NCI-H187 (cell line): ENCODE measurements at places on chromosomes 16 and 17.

DNA sequence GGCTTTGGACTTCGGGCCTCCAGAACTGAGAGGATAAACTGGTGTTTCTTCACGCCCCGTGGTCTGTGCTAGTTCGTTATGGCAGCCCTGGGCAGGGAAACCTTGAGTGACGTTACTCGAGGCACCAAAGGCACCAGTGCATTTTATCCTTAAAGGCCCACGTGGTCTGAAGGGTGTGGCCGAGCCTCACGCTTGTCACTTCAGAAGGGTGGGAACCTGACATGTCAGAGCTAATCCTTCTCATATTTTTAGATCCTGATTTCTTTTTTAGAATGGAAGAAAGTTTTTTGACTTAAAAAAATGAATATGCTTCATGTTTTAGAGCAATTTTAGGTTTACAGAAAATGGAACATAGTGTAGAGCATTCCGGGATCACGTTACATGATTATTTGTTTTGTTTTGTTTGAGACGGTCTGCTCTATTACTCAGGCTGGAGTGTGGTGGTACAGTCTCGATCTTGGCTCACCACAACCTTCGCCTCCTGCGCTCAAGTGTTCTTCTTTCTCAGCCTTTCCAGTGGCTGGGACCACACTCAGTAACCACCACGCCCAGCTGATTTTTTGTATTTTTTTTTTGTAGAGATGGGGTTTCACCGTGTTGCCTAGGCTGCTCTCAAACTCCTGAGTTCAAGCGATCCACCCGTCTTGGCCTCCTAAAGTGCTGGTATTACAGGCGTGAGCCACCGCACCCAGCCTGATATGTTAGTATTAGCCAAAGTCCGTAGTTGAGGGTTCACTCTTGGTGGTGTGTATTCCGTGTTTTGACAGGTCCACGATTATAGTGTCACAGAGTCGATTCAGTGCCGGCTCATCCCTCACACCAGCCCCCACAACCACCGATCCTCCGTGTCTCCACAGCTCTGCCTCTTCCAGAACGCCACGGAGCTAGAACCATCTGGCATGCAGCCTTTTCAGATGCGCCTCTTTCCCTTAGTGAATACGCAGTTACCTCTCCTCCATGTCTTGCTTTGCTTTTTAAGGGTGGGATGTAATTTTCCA lies 47.9 kb downstream of the RAB11FIP3 start:
- peak; percentile 28 for DNase-seq

GRCh38 chr16:86668136-86668910 lies 90.0 kb downstream of the FOXL1 start:
- DNase-seq: no peak

GRCh38 chr16:17018585-17018939 lies 452.2 kb downstream of the XYLT1 start:
- no peak for DNase-seq

DNA sequence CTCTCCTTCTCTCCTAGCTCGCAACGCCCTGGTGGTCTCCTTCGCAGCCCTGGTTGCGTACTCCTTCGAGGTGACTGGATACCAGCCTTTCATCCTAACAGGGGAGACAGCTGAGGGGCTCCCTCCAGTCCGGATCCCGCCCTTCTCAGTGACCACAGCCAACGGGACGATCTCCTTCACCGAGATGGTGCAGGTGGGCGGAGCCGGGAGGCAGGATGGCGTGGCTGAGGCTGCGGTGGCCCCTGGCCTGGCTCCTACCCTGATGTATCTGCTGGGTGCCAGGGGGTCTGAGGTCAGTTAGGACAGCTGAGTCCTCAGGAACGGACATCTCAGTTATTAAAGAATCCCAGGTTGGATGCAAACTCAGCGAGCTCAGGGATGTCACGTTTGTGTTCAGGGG lies 16.7 kb downstream of the SLC26A11 start:
- DNase-seq: no peak

- no peak for DNase-seq
These were observed 12.7 kb downstream of the CNEP1R1 start for GRCh38 chr16:50037662-50038220.

DNA sequence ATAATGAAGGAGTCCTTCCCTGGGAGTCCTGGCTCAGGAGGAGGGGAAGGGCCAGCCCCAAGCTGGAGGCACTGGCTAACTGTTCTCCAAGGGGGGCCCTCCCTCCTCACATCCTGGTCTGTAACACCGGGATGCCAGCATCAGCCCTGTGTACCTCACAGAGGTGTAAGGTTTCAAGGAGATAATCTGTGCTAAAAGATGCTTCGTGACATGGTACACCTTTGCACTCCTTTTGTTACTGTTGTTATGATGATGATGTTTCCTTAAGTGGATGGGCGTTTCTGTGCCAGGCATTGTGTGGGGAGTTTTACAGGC lies 236.7 kb upstream of the TNRC6C start:
- peak; percentile 17 for DNase-seq

GRCh38 chr16:81738783-81739496 lies 40.2 kb upstream of the PLCG2 start:
- DNase-seq: no peak

- peak; percentile 38 for DNase-seq
These were observed 1.2 kb upstream of the TLCD3B start for GRCh38 chr16:30032083-30032819.

- DNase-seq: no peak
These were observed 276.6 kb upstream of the TNRC6C start for GRCh38 chr17:77681861-77682260.

- no peak for DNase-seq
These were observed 34.7 kb upstream of the ABCA6 start for GRCh38 chr17:69176457-69176795.

- no peak for DNase-seq
These were observed 51.8 kb downstream of the PIMREG start for GRCh38 chr17:6496116-6496481.

GRCh38 chr16:72873044-72873443 lies 174.9 kb downstream of the ZFHX3 start:
- DNase-seq: no peak

- DNase-seq: no peak
These were observed 207.6 kb downstream of the CEP112 start for GRCh38 chr17:65984299-65984698.

- DNase-seq: peak; percentile 14
These were observed 3.7 kb downstream of the ADAD2 start for GRCh38 chr16:84194470-84195200.

DNA sequence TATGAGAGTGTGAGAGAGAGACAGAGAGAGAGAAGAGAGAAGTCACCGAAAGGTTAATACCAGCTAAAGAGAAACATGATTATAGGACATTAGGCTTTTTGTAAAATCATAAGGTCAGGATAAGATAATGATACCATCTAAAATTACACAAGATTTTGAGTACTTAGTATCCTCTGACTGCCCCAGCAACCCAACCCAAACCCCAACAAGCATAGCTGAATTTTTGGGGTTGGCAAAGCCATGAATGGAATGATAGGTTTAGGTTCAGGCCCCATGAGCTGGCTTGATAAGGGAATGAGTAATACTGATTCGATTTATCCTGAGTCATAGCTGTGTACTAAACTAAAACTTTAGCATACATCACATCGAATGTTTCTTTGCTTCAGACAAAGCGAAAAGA lies 259.5 kb downstream of the IRX3 start:
- no peak for DNase-seq

- no peak for DNase-seq
These were observed 195.2 kb downstream of the AXIN2 start for GRCh38 chr17:65366102-65366844.

- no peak for DNase-seq
These were observed 77.2 kb upstream of the MON1B start for GRCh38 chr16:77113835-77114234.

DNA sequence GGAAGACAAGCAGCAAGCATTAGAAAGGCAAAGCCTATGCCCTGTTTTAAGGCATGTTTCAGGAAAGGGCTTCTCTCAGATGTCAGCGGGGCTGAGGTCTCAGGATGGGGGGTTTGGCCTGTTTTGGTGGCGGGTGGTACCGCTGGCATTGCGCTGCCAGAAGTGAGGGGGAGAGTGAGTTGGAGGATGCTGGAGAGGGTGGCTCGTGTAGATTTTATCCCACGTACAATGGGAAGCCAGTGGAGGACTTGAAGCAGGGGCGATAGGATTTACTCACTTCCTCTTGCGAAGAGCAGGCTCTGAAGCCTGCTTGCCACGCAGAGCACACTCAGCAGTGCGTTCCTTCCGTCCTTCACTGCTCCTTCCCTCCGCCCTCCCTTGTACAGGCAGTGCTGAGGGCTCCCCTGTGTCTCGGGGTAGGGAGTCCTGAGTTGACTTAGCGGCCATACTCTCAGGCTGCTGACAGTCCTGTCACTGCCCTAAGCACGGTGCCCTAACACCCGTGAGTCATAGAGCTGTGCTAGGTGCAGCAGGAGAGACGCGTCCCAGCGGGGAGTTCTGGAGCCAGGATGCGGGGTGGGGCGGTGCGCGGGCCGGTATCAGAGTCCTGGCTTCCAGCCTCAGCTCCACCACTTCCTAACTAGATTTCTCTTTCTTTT lies 113.1 kb downstream of the SNX29 start:
- no peak for DNase-seq

DNA sequence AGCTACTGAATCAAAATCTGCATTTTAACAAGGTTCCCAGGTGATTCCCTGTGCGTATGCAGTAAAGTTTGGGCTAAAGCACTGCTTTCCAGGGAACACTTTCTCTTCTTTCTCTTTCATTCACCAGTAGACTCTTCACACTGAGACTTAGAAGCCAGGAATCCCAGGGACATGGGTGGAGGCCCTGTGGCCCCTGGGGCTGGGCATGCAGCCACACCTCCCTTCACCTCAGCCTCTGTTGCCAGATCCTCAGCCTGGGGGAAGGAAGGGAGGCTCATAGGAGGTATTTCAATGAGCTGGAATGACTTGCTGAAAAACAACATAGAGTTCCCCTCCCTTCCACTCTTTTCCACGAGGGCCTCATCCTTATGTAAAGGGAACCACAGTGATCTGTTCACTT lies 1.2 kb downstream of the G6PC3 start:
- DNase-seq: no peak

GRCh38 chr17:74750327-74751069 lies 2.1 kb downstream of the NHERF1 start:
- no peak for DNase-seq

- DNase-seq: no peak
These were observed 149.2 kb downstream of the MAF start for GRCh38 chr16:79451196-79451816.

DNA sequence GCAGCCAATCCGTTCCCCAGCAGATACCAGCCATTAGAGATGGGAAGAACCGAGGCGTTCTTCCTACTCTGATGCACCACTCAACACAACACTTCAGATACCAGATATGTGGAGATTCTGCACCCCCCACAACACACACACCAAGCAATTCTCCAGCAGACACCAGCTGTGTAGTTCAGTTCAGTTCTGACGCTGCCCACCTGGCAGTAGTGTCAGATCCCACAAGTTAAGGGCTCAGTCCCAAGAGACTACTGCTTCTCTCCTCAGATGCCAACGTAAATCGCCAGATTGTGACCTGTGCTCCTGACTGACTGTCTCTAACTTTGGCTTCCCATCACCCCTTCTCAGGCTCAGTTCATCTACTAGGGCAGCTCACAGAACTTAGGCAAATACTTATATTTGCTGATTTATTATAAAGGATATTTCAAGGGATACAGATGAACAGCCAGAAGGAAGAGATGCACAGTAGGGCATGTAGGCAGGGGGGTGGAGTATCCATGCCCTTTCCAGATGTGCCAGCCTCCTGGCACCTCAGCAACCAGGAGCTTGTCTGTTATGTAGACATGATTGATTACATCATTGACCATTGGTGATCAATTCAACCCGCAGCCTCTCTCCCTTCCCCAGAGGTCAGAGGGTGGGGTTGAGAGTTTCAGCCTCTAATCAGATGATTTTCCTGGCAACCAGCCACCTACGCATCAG lies 110.6 kb downstream of the PRKCA start:
- no peak for DNase-seq

DNA sequence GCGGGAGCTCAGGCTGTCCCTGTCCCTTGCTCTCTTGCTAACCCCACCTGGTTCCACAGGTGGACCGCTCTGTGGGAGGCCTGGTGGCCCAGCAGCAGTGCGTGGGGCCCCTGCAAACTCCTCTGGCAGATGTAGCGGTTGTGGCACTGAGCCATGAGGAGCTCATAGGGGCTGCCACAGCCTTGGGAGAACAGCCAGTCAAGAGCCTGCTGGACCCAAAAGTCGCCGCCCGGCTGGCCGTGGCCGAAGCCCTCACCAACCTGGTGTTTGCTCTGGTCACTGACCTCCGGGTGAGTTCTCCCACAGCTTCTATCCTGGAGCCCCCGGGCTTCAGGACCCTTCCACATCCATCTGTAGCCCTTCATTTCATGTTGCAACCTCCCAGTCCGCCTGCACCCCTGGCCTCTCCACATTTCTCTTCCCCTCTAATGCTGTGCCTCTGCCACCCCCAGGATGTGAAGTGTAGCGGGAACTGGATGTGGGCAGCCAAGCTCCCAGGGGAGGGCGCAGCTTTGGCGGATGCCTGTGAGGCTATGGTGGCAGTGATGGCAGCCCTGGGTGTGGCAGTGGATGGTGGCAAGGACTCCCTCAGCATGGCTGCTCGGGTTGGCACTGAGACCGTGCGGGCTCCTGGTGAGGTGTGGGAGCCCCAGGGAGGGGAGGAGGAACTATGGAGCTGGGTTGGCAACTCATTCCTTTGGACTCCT lies 15.9 kb downstream of the PFAS start:
- no peak for DNase-seq

DNA sequence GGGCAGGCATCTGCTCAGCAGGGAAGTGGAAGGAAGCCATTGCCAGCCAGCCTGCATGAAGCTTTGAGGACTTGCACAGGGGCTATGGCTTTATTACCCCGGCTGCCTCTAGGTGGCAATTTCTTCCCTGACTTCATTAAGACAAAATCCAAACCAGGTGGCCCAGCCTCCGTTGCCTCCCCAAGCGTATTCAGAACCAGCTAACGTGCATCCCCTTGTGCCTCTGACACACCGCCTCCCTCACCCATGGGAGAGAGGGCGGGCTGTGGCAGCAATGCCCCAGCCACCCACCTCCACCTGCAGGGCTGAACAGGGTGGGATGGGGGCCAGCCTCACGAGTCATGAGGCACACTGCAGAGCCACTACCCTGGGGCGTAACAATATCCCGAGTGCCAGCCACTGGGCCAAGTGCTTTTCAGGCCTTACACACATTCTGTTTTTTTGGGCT lies 6.8 kb downstream of the KIFC3 start:
- no peak for DNase-seq

- DNase-seq: no peak
These were observed 32.4 kb upstream of the TENT4B start for GRCh38 chr16:50120711-50121110.

GRCh38 chr17:68152161-68152571 lies 95.7 kb upstream of the AMZ2 start:
- no peak for DNase-seq

GRCh38 chr16:71426880-71427615 lies 14.8 kb downstream of the TLE7 start:
- no peak for DNase-seq

- no peak for DNase-seq
These were observed 18.7 kb upstream of the KRT24 start for GRCh38 chr17:40722241-40722640.
